Anterior cingulate cortex (tissue), 58 donors: ENCODE measurements at places on chromosomes 13 and 19.

DNA sequence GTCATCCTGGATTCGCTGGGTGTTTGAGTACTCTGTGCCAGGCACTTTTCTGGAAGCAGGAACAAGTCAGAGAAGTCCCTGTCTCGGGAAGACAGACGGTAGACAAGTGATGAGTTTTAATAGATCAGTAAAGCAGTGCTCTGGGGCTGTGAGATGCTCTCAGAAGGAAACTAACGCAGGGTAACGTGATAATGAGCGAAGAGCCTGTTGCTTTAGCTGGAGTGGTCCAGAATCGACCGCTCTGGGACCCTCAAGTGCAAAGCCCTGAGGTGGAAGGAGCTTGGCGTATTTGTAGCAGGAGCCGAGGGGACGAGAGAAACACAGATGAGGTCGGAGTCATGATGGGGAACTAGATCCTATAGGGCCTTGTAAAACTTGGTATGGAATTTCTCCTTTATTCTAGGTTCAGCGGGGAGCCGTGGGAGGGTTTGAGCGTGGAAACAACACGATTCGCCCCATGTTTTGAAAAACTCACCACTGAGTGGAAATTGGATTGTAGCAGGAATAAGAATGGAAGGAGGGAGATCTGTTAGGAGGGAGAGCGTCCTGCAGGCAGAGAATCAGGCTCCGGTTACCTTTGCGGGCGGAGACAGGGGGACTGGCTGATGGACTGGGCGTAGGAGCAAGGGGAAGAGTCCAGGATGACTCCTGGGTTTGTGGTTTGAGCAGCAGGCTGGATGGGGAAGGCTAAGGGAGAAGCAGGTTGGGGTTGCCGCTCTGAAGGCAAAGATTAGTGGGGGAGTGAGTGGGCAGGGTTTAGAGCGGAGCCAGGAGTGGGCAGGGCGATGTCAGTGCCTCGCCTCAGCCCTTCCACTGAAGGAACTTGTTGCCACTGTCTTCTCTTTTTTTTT lies 763 bp downstream of the POLD1 start:
- no peak for DNase-seq

GRCh38 chr19:13783565-13784500 lies 9.6 kb downstream of the C19orf53 start:
- no peak for DNase-seq

- no peak for DNase-seq
Measured at GRCh38 chr19:47447470-47448359, 24.0 kb downstream of the SLC8A2 start.

GRCh38 chr13:101555610-101556009 lies 103.1 kb downstream of the ITGBL1 start:
- DNase-seq, result no peak

DNA sequence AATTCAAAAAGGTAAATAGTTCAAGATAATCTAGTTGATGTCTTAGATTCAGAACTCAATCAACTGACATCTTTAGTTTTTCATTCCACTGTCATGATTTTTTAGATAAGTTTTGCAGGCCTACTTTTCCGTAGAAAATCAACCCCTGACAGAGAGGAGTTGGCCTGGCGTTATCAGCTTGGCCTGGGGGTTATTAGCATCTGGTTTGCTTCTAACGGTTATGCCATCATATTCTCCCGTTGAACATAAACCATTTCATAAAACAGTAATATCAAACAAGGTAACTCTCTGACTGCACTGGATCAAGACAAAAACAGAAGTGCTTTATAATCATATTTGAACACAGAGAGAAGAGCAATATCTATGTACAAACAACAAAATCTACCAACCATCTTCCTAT lies 130.8 kb upstream of the PCDH20 start:
- DNase-seq, result no peak

DNA sequence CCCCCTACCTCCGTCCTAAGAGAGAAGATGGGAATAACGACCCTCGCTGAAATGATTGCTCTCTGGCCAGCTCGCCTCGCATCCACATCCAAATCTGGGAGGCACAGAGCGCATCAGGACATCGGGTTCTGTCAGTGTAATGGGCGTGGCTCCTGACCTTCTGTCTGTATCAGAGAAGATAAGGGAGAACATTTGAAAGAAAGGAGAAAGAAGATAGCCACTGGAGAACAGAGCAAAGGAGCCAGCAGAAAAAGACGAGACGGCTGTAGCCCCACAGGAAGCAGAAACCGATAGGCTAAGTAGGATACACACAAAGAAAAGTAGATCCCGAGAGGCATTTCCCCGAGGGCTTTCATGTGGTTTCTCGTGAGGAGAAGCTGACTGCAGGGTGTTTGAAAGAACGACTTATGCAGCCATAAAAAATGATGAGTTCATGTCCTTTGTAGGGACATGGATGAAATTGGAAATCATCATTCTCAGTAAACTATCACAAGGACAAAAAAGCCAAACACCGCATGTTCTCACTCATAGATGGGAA lies 14.0 kb upstream of the GJB2 start:
- no peak for DNase-seq
